ENCODE measurements at places on chromosomes 11 and 22.

- no peak for DNase-seq
Measured at GRCh38 chr22:17140022-17140421, 18.9 kb upstream of the TMEM121B start.

DNA sequence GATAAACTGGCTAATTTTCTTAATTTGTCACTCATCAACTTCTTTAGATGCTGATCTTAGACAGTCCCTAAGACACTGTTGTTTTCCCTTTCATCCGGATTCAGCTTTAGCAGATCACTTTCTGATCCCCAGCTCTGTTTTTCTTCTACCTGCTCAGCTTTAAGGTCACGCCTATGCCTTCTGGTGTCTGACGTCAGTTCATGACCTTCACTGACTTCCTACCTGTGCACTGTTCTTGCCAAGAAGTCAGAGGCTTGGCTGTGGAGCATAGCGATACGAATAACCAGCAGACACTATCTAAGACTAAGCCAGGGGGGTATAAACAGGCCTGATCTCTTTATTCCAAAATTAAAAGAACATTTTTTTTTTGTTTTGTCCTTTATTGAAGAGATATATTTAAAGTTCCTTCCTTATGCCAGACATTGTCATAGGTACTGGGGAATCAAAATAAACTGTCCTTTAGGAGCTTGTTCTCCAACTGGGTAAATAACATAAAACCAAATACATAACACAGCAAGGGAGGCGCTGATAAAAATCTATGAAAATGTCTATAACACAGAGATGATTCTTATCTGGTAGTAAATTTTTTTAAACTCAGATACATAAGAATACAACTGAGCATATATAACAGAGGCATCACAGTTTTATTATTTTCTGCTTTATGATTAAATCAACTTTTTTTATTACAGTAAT, 352.2 kb upstream of the CTSC start:
- DNase-seq: no peak

DNA sequence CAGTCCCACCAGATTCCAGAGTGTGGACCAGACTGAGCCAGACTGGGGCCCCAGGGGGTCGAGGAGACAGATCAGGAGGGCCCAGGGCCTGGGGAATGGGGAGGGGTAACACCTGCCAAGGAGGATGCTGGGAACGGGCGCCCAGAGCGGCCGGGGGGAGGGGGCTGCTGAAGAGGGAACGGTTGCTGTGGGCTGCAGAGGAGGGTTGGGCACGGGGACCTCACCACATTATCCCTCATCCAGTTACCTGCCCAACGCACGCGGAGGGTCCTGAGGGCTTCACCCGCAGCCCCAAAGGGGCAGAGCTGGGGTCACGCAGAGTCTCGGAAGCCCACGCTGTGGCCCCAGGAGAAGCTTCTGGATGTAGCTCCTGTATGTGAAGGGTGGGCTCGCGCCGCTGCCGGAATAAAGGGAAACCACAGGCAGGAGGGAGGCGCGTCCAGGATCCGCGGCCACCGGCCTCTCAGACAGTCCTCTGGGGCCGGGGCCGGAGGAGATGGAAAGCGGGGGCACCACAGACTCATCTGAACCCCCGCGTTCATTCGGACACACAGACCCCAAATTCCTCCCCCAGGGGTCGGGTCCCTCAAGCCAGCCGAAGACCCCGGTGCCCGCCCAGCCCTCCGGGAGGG, 866 bp upstream of the SELENOO start:
- DNase-seq: no peak

- DNase-seq: no peak
Measured at GRCh38 chr11:77542296-77542695, 47.5 kb upstream of the AQP11 start.
